ENCODE measurements at places on chromosomes 2 and 18. TPM values are rescaled to one million over a fixed set of nuclear protein-coding genes. Genes with fewer than 3 reads are reported as not detected.

Gene CSRNP3
- not detected for total RNA-seq

Gene UGT1A5
- not detected for total RNA-seq

Gene LRATD1
- total RNA-seq, result not detected

Gene ASB18
- not detected for total RNA-seq

Gene FHOD3
- not detected for total RNA-seq

Gene XDH
- not detected for total RNA-seq

Gene ASAP2
- 0.23 TPM for total RNA-seq

Gene CDH20
- total RNA-seq, result 0.06 TPM

Gene COL4A4
- total RNA-seq, result not detected

Gene CFAP221
- total RNA-seq, result not detected

Gene FMNL2
- total RNA-seq, result 0.93 TPM

Gene DPP4
- total RNA-seq, result 24.3 TPM

Gene EPB41L3
- total RNA-seq, result not detected

All from activated CD8-positive, alpha-beta memory T cell treated with anti-CD3 and anti-CD28 coated beads for 36 hours (primary cell).